WTC11 (cell line): ENCODE measurements at places on chromosomes 2 and 18.

GRCh38 chr18:11791131-11791530, 60.1 kb upstream of the CHMP1B start:
- no peak for DNase-seq
- no peak overlapping the region for H3K4me3 ChIP-seq
- H3K27ac ChIP-seq: peak overlapping the region; percentile 65; the same call in 1 of the 2 replicates
- peaks cover 52% of the 10 kb centered on the region for H3K4me1 ChIP-seq

DNA sequence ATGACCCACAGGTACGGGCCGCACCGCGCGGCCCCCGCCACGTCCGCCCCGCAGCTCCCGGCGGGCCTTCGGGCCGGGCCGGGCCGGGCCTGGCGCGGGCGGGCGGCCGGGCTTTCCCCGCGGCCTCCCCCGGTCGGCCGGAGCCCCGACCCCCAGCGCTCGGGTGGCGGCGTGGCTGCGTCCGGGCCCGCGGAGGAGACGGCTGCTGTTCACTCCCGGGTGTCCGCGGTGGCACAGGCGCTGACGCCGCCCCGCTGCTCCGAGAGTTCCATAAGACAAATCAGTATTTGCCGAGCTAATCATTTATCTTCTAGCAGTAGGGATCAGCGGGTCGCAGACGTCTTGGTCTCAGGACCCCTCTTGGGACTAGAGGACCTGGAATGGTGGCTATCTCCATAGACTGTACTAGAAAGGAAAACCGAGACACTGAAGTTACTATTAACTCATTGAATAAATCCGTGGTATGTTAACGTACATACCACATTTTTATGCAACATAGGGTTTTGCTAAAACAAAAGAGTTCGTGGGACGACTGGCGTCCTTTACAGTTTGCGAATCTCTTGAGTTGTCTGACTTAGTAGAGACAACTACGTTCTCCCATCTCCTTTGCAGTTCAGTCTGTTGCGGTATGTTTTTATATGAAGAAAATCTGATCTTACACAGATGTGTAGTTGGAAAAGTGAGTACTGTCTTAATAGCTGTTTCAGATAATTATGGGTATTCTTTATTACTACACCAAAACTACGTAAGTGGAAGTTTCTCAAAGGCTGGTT, 500 bp downstream of the LIMS1 start:
- peak overlapping the region; percentile 76 for H3K27ac ChIP-seq
- peak; percentile 31 for DNase-seq

GRCh38 chr2:35852-36251, 10.5 kb downstream of the FAM110C start:
- H3K27me3 ChIP-seq: no peaks in the 10 kb centered on the region
- H3K4me1 ChIP-seq: peaks cover 7% of the 10 kb centered on the region
- DNase-seq: no peak

GRCh38 chr2:7771781-7772180, 854.6 kb downstream of the RNF144A start:
- H3K4me3 ChIP-seq: no peak overlapping the region
- H3K27ac ChIP-seq: no peak overlapping the region
- H3K4me1 ChIP-seq: peaks cover 39% of the 10 kb centered on the region

GRCh38 chr2:237627441-237628246, at the start of gene LRRFIP1:
Gene LRRFIP1, plus strand, starts transcription at chr2:237627587. Its CDS starts 58 bp downstream, at chr2:237627645.
- DNase-seq: peak; percentile 46
- peak within 1 kb of the TSS; percentile 83 for H3K4me3 ChIP-seq
- peaks cover 13% of the 10 kb centered on the region for H3K36me3 ChIP-seq
- peaks cover 42% of the 10 kb centered on the region for H3K4me1 ChIP-seq
- H3K27ac ChIP-seq: no peak within 1 kb of the TSS

DNA sequence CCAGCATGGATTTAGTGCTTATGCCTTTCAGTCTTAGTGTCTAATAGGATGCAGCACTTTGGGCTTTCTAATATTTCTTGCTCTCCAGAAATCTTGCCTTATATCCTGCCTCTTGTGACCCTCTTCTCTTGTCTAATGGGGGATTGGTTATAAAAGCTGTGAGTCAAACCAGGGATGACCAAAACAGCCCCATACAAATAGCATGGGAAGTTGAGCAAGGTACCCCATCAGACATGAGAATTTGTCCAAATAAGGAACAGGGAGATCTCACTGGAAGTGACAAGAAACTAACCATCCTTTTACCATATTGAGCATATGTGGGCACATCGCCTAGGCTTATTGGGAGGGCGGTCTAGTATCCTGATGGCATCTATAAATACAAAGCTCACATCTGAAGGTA, 78.8 kb upstream of the BZW1 start:
- no peaks in the 10 kb centered on the region for H3K36me3 ChIP-seq
- H3K4me1 ChIP-seq: peaks cover 39% of the 10 kb centered on the region
- no peak overlapping the region for H3K27ac ChIP-seq
- no peaks in the 10 kb centered on the region for H3K27me3 ChIP-seq

GRCh38 chr2:134129900-134130537, 123.9 kb upstream of the MGAT5 start:
- no peak for DNase-seq
- no peak overlapping the region for H3K27ac ChIP-seq
- peaks cover 31% of the 10 kb centered on the region for H3K36me3 ChIP-seq
- no peak overlapping the region for H3K4me3 ChIP-seq

GRCh38 chr2:161546635-161547034, 77.6 kb upstream of the SLC4A10 start:
- DNase-seq: no peak
- H3K4me3 ChIP-seq: no peak overlapping the region
- H3K4me1 ChIP-seq: no peaks in the 10 kb centered on the region

GRCh38 chr2:27965841-27966240, 75.3 kb downstream of the BABAM2 start:
- no peak overlapping the region for H3K4me3 ChIP-seq
- H3K27me3 ChIP-seq: peaks cover 4% of the 10 kb centered on the region; the same call in 1 of the 2 replicates
- no peak overlapping the region for H3K27ac ChIP-seq
- H3K36me3 ChIP-seq: peaks cover 22% of the 10 kb centered on the region
- no peak for DNase-seq

GRCh38 chr2:219643788-219644398, 16.5 kb downstream of the SLC4A3 start:
- H3K4me1 ChIP-seq: peaks cover 27% of the 10 kb centered on the region
- DNase-seq: peak; percentile 59
- no peak overlapping the region; the same call in 1 of the 2 replicates for H3K27ac ChIP-seq
- no peaks in the 10 kb centered on the region for H3K36me3 ChIP-seq
- H3K4me3 ChIP-seq: no peak overlapping the region

DNA sequence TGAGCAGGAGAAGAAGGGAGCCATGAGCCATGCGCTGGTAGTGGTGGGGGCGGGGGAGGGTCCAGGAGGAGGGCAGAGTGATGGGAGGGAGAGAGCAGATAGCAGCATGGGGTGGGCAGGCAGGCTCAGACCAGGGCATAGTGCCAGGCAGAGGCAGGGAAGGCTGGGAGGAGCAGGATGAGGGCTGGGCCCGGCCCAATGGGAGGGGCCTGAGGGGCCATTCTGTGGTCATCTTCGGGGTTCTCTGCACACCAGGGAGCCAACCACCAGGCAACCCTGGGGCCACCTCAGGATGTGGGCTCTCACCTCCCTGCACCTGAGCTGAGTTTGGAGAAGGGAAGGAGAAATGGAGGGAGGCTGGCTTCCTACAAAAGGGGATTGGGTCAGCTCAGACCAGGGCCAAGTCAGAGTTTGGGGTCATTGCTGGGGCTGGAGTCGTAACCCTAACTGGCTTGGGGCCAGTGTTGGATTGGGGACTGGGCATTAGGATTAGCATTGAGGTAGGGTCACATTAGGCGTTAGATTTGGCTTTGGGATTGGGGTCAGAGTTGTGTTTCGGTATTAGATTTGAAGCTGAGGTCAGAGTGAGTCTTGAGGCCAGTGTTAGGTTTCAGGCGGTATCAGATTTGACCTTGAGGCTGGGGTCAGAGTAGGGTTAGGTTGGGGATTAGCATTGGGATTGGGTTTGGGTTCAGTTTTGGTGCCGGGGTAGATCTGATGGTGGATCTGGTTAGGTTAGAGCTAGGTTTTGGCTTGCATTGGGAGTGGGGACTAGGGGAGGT, 11.2 kb downstream of the VIL1 start:
- H3K4me3 ChIP-seq: no peak overlapping the region
- DNase-seq: no peak
- no peaks in the 10 kb centered on the region for H3K36me3 ChIP-seq

- DNase-seq: no peak
- H3K36me3 ChIP-seq: no peaks in the 10 kb centered on the region
- no peaks in the 10 kb centered on the region for H3K4me1 ChIP-seq
- H3K27ac ChIP-seq: no peak overlapping the region
- no peaks in the 10 kb centered on the region for H3K27me3 ChIP-seq
These were observed 173.5 kb upstream of the FOSL2 start for GRCh38 chr2:28219138-28219537.

GRCh38 chr18:75344161-75344560, 83.3 kb downstream of the SMIM21 start:
- no peak overlapping the region for H3K4me3 ChIP-seq
- peaks cover 2% of the 10 kb centered on the region for H3K27me3 ChIP-seq
- H3K27ac ChIP-seq: no peak overlapping the region
- peak; percentile 40 for DNase-seq
- H3K36me3 ChIP-seq: no peaks in the 10 kb centered on the region
- H3K4me1 ChIP-seq: peaks cover 28% of the 10 kb centered on the region

DNA sequence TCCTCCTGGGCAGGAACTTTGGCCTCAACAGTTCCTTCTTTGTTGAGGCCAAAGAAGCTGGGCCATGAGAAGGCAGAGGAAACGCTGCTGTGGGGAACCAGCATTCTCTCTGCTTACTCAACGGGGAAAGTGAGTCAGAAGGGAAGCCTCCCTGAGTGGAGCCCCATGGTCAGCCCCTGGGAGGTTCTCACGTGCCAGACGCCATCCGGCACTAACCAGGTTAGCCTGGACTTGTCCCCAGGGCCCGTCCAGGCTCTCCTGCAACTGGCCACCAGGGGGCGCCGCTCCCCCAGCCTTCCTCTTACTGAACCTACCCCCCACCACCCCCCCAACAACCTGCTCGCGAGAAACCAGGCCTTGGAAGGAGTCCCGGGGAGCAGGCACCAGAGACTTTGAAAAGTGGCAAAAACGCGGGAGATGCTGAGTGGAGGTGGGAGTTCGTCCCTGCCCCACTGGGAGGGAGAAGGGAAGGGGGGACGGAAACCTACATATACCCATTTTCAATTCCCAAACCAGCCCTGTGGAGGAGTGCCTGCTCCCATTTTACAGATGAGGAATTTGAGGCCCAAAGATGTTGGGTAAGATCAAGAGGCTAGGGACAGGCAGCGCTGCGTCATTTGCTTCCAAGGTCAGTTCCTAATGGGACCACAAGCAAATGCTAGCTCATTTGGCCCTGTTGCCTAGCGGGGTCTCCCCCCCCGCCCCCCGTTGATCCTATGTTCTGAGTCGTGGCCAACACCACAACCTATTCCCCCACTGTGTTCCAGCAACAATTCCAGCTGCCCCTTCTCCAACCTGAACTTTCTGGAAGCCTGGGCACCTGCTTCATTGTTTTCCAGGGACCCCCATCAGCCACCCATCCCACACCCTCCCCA, 20.0 kb downstream of the TEX44 start:
- peaks cover 61% of the 10 kb centered on the region for H3K4me1 ChIP-seq
- H3K27ac ChIP-seq: peak overlapping the region; percentile 100
- no peaks in the 10 kb centered on the region for H3K36me3 ChIP-seq
- H3K27me3 ChIP-seq: peaks cover 2% of the 10 kb centered on the region; the same call in 1 of the 2 replicates

- H3K36me3 ChIP-seq: no peaks in the 10 kb centered on the region
- no peaks in the 10 kb centered on the region for H3K4me1 ChIP-seq
- DNase-seq: no peak
- peaks cover 23% of the 10 kb centered on the region for H3K27me3 ChIP-seq
These were observed 33.5 kb upstream of the REL start for GRCh38 chr2:60847854-60848253.

DNA sequence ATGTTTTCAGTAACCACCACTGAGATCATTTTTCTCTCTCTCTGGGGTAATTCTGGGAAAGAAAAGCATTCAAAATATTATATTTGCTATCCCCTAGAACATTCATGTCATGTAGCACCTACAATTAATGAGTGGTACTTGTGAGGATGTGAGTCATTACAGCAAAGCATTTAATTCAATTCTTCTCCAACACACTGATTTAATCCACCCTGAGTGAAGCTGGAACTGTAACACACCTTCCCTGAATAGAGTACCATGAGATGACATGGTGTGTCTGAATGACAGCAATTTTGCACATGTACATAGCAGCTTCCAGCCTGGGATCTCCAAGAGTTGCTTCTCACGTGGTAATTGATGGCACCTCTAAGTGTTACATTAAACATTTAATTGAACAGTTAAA, 207.1 kb upstream of the SLC14A2 start:
- no peaks in the 10 kb centered on the region; the same call in 1 of the 2 replicates for H3K27me3 ChIP-seq
- no peak overlapping the region for H3K27ac ChIP-seq
- 0 out of 2 replicates have a peak, but pooled peaks cover 3% of the 10 kb centered on the region for H3K4me1 ChIP-seq
- H3K36me3 ChIP-seq: no peaks in the 10 kb centered on the region

GRCh38 chr2:169011698-169012097, 19.4 kb downstream of the ABCB11 start:
- no peak overlapping the region for H3K27ac ChIP-seq
- no peaks in the 10 kb centered on the region for H3K36me3 ChIP-seq
- no peak for DNase-seq

- H3K27ac ChIP-seq: no peak overlapping the region
- peaks cover 7% of the 10 kb centered on the region for H3K36me3 ChIP-seq
- DNase-seq: no peak
- no peaks in the 10 kb centered on the region for H3K27me3 ChIP-seq
- no peaks in the 10 kb centered on the region for H3K4me1 ChIP-seq
- no peak overlapping the region for H3K4me3 ChIP-seq
These were observed 16.6 kb downstream of the SP110 start for GRCh38 chr2:230203110-230203676.

- peaks cover 16% of the 10 kb centered on the region for H3K4me1 ChIP-seq
- peak; percentile 66 for DNase-seq
- H3K4me3 ChIP-seq: no peak overlapping the region
- peaks cover 22% of the 10 kb centered on the region for H3K36me3 ChIP-seq
- no peaks in the 10 kb centered on the region for H3K27me3 ChIP-seq
These were observed 90.6 kb downstream of the FEZ2 start for GRCh38 chr2:36507408-36507812.

- DNase-seq: no peak
- H3K36me3 ChIP-seq: no peaks in the 10 kb centered on the region
- H3K27me3 ChIP-seq: no peaks in the 10 kb centered on the region
- no peak overlapping the region for H3K27ac ChIP-seq
These were observed 9.9 kb downstream of the IER3IP1 start for GRCh38 chr18:47166294-47166693.

DNA sequence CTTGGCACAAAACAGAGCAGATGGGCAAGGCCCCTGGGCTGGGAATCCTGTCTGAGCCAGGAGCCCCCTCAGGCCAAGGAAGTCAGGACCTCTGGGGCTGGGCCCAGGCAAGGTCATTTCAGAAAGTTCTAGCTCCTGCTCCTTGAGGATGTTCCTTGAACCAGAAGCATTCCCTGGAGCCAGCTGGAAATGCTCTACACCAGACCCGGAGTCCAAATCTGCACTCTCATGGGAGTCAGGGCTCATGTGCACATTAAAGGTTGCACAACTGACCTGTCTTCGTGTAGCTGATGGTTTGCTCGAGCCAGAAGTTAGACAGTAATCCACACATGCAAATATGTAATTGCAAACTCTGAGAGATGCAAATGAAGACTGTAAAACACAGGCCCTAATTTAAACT, 18.0 kb downstream of the PARD6G start:
- no peaks in the 10 kb centered on the region for H3K36me3 ChIP-seq
- no peak overlapping the region for H3K27ac ChIP-seq
- H3K27me3 ChIP-seq: no peaks in the 10 kb centered on the region
- no peak for DNase-seq
- H3K4me3 ChIP-seq: no peak overlapping the region

- DNase-seq: no peak
- no peak overlapping the region for H3K27ac ChIP-seq
- no peaks in the 10 kb centered on the region for H3K27me3 ChIP-seq
These were observed 288.9 kb upstream of the ETAA1 start for GRCh38 chr2:67108231-67108630.

- H3K4me3 ChIP-seq: no peak overlapping the region
- H3K36me3 ChIP-seq: peaks cover 18% of the 10 kb centered on the region
- H3K27me3 ChIP-seq: no peaks in the 10 kb centered on the region
- DNase-seq: no peak
- no peak overlapping the region for H3K27ac ChIP-seq
- peaks cover 15% of the 10 kb centered on the region for H3K4me1 ChIP-seq
These were observed 144.9 kb downstream of the ACTR3 start for GRCh38 chr2:114034742-114035141.
